Stimulated activated CD4-positive, alpha-beta T cell treated with anti-CD3 and anti-CD28 coated beads, TNF-alpha, amount 100 ng/mL, for 4 hours (primary cell): ENCODE measurements at places on chromosomes 1 and 21.

DNA sequence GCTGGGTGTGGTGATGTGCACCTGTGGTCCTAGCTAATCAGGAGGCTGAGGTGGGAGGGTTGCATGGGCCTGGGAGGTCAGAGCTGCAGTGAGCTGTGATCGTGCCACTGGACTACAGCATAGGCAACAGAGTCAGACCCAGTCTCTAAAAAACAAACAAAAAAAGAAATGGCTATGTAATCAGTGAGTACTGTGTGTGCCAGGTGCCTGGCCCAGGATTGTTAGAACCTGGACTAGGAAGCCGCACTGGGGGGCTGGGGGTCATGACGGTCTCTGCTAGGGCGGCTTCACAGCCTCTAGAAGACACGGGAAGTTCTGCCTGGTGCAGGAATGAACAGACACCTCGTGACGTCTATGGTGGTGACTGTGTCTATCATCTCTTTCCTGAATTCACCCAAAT lies 8.5 kb downstream of the TMEM9 start:
- no peak for DNase-seq

DNA sequence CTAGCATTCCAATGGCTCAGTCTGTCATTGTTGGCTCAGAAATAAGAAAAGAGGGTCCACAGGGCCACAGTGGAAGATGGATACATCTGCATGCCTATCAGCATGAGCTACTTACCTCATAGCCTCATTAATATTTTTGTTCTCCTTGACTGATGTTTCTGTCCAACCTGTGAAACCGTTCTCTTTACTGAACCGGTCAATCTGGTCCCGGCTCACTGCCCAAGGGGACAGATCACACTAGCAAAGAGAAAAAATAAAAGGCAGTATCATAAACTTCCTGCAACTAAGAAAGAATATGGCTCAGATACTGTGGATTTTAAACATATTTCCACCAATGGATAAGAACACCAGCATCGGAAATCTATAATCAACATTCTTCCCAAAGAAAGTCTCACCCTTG lies 4.7 kb downstream of the RAB29 start:
- no peak for DNase-seq

- no peak for DNase-seq
Observed at GRCh38 chr1:4032571-4032970, 132.5 kb upstream of the C1orf174 start.

- DNase-seq, result no peak
Observed at GRCh38 chr1:228475812-228476211, 11.4 kb upstream of the RNF187 start.

- DNase-seq, result no peak
Observed at GRCh38 chr1:17020502-17020901, 8.8 kb upstream of the ATP13A2 start.
